ENCODE measurements at places on chromosomes 7 and 10. TPM values are rescaled to one million over a fixed set of nuclear protein-coding genes. Genes with fewer than 3 reads are reported as not detected.

DNA sequence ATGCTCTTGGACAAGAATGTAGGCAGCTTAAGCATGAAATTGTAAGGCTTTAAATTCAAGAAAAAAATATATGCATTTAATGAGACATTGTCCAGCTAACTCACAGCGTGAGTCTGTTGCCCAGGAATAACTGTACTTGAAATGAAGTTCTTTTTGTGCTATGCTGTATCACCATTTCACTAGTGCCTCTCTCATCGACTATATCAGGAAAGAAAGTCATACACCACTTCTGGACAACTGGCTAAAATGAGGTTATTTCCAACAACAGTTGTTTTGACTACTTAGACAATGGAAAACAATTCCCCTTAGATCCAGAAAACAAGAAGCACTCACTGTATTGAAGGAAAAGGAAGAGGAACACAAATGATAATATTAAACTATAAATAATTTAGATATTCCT lies 251.8 kb downstream of the CRPPA start:
- no peak for DNase-seq
- H3K36me3 ChIP-seq = no peaks in the 10 kb centered on the region
- H3K27me3 ChIP-seq = no peaks in the 10 kb centered on the region
- H3K27ac ChIP-seq = no peak overlapping the region
- no peak overlapping the region for H3K4me3 ChIP-seq

PDZD7 gene
- total RNA-seq = 1.6 TPM

GRCh38 chr10:117087521-117087920 lies 50.5 kb downstream of the VAX1 start:
- DNase-seq = no peak
- no peaks in the 10 kb centered on the region for H3K36me3 ChIP-seq
- H3K27me3 ChIP-seq = no peaks in the 10 kb centered on the region
- H3K27ac ChIP-seq = no peak overlapping the region
- H3K4me3 ChIP-seq = no peak overlapping the region

CTAGE8 gene
- total RNA-seq = 4.3 TPM

GRCh38 chr7:143429770-143430698 lies 13.2 kb upstream of the TAS2R60 start:
- no peaks in the 10 kb centered on the region for H3K4me1 ChIP-seq
- H3K4me3 ChIP-seq = no peak overlapping the region
- H3K27me3 ChIP-seq = no peaks in the 10 kb centered on the region
- no peak overlapping the region for H3K27ac ChIP-seq
- no peaks in the 10 kb centered on the region for H3K36me3 ChIP-seq

- H3K36me3 ChIP-seq = no peaks in the 10 kb centered on the region
- H3K4me1 ChIP-seq = no peaks in the 10 kb centered on the region
- H3K27me3 ChIP-seq = no peaks in the 10 kb centered on the region
- H3K4me3 ChIP-seq = no peak overlapping the region
These were observed 113.0 kb downstream of the ABLIM1 start for GRCh38 chr10:114545071-114545470.

DNA sequence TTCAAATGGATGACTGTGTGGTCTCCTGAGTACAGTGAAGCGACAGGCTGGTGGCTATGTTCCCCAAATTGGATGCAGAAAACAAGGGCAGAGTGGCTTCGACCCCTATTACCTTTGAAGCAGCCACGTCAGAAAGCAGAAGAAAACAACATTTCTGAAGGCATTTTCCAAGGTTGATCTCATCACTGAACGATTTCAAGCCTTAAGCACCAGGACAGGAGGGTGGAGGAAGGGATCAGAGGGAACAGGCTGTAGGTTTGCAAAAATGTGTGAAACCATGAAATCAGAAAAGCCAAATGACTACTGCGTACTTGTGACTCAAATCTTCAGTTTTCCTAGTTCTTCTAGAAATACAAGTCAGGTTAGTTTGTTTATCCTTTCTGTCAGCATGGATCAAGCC lies 181.0 kb upstream of the TMEM106B start:
- no peak overlapping the region for H3K4me3 ChIP-seq
- H3K27ac ChIP-seq = no peak overlapping the region
- no peak for DNase-seq
- no peaks in the 10 kb centered on the region for H3K36me3 ChIP-seq

CDH23 gene
- total RNA-seq = 6.4 TPM

- H3K27me3 ChIP-seq = no peaks in the 10 kb centered on the region
- H3K4me1 ChIP-seq = no peaks in the 10 kb centered on the region
- H3K4me3 ChIP-seq = no peak overlapping the region
- no peaks in the 10 kb centered on the region for H3K36me3 ChIP-seq
- H3K27ac ChIP-seq = no peak overlapping the region
These were observed 4.3 kb upstream of the UCMA start for GRCh38 chr10:13238271-13239077.

PRF1 gene
- total RNA-seq = 8.8 TPM

GRCh38 chr7:602341-603141 lies 82.9 kb upstream of the PDGFA start:
- no peaks in the 10 kb centered on the region for H3K36me3 ChIP-seq
- peak overlapping the region; percentile 61 for H3K27ac ChIP-seq
- H3K4me3 ChIP-seq = no peak overlapping the region
- DNase-seq = no peak
- no peaks in the 10 kb centered on the region for H3K4me1 ChIP-seq
- H3K27me3 ChIP-seq = no peaks in the 10 kb centered on the region

DNA sequence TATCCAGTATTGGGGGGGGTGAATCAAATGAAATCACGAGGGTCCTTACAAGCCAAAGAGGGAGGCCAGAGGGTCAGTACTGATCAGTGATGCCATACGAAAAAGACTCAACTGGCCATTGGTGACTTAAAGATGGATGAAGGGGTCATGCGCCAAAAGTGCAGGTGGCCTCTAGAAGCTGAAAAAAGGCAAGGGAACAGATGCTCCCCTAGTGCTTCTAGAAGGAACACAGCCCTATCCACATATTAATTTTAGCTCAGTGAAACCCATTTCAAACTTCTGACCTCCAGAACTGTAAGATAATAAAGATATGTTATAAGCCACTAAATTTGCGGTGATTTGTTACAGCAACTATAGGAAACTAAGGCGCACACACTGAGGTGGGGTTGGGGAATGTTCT lies 62.5 kb downstream of the ABI1 start:
- peaks cover 7% of the 10 kb centered on the region for H3K4me1 ChIP-seq
- no peak overlapping the region for H3K4me3 ChIP-seq
- no peak for DNase-seq
- no peaks in the 10 kb centered on the region for H3K36me3 ChIP-seq
- H3K27ac ChIP-seq = no peak overlapping the region
- no peaks in the 10 kb centered on the region for H3K27me3 ChIP-seq

DNA sequence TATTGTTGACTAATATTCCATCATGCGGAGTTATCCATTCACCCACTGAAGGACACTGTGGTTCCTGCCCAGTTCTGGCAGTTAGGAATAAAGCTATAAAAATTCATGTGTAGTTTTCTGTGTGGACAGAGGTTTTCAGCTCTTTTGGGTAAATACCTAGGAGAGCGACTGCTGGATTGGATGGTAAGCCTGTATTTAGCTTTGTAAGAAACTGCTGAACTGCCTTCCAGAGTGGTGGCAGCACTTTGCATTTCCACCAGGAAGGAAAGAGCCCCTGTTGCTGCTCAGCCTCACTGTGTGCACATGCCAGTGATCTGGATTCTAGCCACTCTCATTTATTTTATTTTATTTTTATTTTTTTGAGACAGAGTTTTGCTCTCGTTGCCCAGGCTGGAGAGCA lies 14.2 kb downstream of the ZNF775 start:
- peaks cover 3% of the 10 kb centered on the region for H3K4me1 ChIP-seq
- peaks cover 2% of the 10 kb centered on the region for H3K36me3 ChIP-seq
- no peak for DNase-seq
- H3K27me3 ChIP-seq = no peaks in the 10 kb centered on the region
- no peak overlapping the region for H3K27ac ChIP-seq

DNA sequence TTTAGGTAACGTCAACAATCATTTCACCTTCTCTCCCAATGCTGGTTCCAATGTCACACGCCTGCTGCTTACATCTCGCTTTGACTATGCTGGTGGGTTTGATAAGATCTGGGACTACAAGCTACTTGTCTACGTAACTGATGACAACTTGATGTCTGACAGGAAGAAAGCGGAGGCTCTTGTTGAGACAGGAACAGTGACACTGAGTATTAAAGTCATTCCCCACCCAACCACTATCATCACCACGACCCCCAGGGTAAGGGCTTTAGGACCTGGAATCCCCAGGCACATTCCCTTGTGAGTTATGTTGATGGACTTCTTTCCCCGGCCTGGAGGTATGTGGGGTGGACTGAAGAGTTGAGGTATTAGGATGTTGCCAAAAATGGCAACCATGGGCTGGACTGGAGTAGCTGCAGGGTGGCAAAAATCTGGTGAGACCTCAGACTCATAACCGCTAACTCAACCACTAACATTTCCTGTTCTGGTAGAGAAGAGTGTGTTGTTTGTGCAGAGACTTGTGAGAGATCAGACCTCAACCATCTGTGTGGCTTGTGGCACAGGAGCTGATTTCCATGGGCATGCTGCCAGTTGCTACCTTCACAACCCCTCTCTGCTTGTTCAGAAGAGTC lies 59.2 kb downstream of the CDHR3 start:
- no peak overlapping the region for H3K4me3 ChIP-seq
- DNase-seq = no peak
- H3K27me3 ChIP-seq = no peaks in the 10 kb centered on the region
- H3K4me1 ChIP-seq = no peaks in the 10 kb centered on the region
- H3K27ac ChIP-seq = no peak overlapping the region

DNA sequence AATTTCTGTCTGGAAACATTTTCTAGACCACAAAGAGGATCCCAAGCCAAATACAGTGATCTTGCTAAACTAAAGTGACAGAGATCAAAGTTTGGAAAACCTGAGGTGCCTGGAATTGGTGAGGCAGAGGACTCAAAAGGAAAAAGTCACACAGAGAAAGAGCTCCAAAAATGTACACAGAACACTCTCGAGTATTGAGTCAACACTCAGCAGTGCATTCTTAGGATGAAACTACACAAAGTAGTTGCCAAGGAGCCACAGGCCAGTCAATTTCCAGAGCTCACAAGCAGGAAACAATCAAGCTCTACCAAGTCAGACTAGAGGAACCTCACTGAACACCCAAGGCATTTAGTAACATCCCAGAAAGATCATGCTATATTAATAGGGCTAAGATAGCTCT lies 61.3 kb downstream of the MICU1 start:
- peaks cover 5% of the 10 kb centered on the region for H3K36me3 ChIP-seq
- no peak for DNase-seq
- H3K27me3 ChIP-seq = no peaks in the 10 kb centered on the region
- no peak overlapping the region for H3K27ac ChIP-seq
